NCI-H748 treated with DMSO at 0.1 percent for 48 hours (cell line): ENCODE measurements at places on chromosomes 3 and 15.

- peak; percentile 51 for DNase-seq
Measured at GRCh38 chr3:66938338-66938963, 59.7 kb upstream of the KBTBD8 start.

- DNase-seq = no peak
Measured at GRCh38 chr3:59093521-59093920, 43.7 kb upstream of the CFAP20DC start.

GRCh38 chr15:37652646-37653417, 281.6 kb upstream of the TMCO5A start:
- DNase-seq = no peak

GRCh38 chr3:50411229-50411628, 51.9 kb upstream of the TMEM115 start:
- DNase-seq = no peak

DNA sequence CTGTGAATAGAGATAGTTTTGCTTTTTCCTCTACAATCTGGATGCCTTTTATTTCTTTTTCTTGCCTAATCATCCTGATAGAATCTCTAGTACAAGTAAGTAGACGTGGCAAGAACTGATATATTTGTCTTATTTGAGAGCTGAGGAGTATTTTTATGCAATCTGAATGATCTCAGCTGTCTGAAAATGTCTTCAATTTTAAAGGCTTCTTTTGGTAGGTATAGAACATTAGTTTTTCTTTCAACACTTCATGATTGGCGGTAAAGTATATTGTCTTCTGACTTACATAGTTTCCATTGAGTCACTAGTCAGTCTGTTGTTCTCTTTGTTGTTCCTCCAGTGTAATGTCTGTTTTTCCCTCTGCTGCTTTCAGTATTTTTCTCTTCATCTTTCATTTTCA, 31.3 kb downstream of the MGA start:
- DNase-seq = no peak

- peak; percentile 71 for DNase-seq
Measured at GRCh38 chr15:84653910-84654688, at the start of gene WDR73. WDR73 (minus strand) TSS chr15:84654283; CDS start chr15:84654274, 9 bp downstream.

DNA sequence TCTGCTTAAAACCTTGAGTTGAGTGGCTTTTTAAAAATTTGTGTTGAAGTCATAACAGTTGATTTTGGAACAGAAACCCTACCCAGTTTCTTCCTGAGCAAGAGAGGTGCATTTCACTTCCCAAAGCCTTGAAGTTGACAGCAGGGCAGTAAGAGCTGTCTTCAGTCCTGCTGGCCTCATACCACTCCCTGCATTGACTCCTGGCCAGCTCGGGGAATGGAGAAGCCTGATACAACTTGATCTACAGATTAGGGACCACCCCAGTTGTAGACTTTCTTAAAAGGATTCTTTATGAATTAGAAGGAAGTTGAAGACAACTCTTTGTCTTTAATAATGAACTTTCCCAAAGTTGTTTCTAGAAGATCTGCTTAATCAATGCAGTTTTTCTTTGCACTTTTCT, 90.6 kb upstream of the FLNB start:
- DNase-seq = no peak

DNA sequence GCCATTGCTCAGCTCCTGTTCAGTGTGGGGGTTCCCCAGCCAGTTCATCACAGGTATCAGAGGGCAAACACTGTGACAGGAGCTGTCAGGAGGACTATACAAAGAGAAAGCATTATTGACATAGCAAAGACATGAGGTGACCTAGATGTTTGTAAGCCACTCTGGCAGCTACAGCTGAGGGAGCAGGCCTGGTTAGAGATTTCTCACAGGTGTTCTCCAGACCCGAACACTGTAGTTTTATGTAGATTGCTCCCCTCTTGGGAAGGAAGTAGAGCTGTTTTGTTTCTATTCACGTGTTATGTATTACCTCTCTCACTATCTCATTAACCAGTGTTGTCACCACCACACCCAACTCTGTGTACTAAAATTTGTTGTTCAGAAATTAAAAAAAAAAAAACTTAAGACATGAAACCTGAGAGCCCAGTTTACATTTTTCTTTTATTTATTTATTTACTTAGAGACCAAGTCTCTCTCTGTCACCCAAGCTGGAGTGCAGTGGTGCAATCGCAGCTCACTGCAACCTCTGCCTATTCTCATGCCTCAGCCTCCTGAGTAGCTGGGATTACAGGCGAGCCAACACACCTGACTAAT, 123.7 kb downstream of the RBPMS2 start:
- no peak for DNase-seq

- DNase-seq = no peak
Measured at GRCh38 chr15:52183562-52184173, 7.5 kb downstream of the GNB5 start.

GRCh38 chr3:197746209-197746608, 3.5 kb upstream of the FYTTD1 start:
- no peak for DNase-seq

DNA sequence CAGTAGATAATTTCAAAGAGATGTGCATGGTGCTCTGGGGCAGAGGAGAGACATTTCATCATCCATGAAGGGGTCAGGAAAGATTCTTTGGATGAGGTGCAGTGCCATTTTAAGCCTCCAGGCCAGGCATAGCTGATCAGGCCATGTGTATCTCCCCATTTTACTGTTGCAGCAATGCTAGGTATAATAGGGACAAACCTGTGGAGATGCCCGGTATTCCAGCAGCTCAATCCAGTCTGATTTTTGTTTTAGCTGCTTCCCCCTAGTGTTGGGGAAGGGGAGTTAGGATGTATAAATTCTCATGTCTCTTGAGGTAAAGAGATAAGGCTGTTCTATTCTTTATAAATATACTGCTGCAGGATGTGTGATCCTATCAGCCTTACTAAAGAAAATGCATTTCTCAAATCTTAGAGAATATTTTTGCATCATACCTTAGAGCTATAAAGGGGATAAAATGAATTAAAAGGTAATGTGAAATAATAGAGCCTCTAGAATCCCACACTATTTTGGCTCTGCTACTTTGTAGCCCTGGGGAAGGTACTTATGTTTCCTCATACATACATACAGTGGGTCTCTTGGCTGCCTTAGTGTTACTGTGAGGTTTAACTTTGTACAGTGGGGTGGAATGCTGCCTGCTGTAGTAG, 5.2 kb downstream of the CDV3 start:
- DNase-seq = no peak
